ENCODE measurements at places on chromosomes 1 and 21. TPM values are rescaled to one million over a fixed set of nuclear protein-coding genes. Genes with fewer than 3 reads are reported as not detected.

- no peaks in the 10 kb centered on the region for H3K27me3 ChIP-seq
- H3K4me3 ChIP-seq = no peak overlapping the region
- no peaks in the 10 kb centered on the region for H3K4me1 ChIP-seq
- no peak overlapping the region for H3K27ac ChIP-seq
- no peaks in the 10 kb centered on the region for H3K36me3 ChIP-seq
Measured at GRCh38 chr21:21662776-21663175, 664.6 kb downstream of the NCAM2 start.

DNA sequence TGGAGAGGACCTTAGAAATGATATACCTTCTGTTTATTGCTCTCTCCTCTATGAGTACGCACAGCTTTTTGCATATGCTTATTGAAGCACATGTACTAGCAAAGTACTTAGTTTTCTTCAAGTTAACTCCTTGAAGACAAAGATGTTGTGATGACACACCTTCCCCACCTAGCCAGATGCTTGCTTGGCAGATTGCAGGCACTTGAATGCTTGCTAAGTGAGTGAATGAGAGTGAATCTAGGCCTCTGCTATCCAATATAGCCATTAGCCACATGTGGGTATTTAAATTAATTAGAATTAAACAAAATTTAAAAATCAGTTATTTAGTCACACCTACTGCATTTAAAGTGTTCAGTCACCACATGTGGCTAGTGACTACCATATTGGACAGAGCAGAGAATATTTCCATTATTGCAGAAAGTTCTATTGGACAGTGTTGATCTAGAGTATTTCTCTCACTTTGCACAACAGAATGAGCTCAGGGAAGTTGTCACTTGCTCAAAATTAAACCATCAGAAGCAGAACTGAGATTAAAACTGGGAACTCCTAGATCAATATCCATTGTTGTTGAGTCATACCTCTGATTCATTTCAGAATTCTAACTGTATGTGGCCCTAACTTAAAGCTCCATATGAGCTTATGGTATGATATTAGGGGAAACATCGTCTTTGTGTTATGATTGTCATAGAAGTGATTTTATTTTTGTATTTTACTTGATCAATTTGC, 8.6 kb upstream of the EEIG2 start:
- H3K27ac ChIP-seq = no peak overlapping the region
- no peak overlapping the region for H3K4me3 ChIP-seq

TEDDM1 gene
- not detected for total RNA-seq

DNA sequence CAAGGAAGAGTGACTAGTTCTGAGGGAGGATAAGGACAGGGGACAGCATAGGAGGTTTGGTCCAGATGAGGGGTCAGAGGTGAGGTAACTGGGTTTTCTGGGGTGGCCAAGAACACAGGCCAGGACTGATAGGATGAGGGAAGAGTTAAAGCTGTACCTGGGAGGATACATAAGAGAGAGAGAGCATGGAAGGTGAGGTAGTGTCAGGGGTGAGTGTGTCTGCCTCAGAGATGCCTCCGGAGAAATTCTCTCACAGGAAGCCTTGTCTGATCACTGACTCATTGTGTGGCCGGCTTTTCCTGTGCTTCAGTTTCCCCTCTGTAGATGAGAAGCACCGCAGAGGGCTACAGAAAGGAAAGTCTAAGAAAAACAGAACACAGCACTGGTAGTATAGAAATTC, 40.2 kb downstream of the FASLG start:
- no peaks in the 10 kb centered on the region for H3K36me3 ChIP-seq
- DNase-seq = peak; percentile 82
- peaks cover 4% of the 10 kb centered on the region for H3K27me3 ChIP-seq
- peak overlapping the region; percentile 31 for H3K4me3 ChIP-seq
- H3K27ac ChIP-seq = peak overlapping the region; percentile 97
- H3K4me1 ChIP-seq = peaks cover 50% of the 10 kb centered on the region

TMIGD3 gene
- not detected for total RNA-seq

DNA sequence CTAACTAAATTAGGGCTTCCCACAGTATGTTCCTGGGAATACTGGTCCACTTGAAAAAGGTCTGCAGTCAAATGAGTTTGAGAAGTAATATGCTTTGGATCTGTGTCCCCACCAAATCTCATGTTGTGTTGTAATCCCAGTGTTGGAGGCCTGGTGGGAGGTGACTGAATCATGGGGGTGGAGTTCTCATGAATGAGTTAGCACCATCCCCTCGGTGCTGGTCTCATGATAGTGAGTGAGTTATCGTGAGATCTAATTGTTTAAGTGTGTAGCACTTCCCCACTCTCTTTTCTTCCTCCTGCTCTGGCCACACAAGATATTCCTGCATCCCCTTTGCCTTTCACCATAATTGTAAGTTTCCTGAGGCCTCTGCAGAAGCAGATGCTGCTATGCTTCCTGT, 16.9 kb upstream of the DMRTB1 start:
- no peaks in the 10 kb centered on the region for H3K36me3 ChIP-seq
- H3K4me1 ChIP-seq = no peaks in the 10 kb centered on the region
- no peak overlapping the region for H3K4me3 ChIP-seq
- no peaks in the 10 kb centered on the region for H3K27me3 ChIP-seq
- H3K27ac ChIP-seq = no peak overlapping the region
- DNase-seq = no peak

TMOD4 gene
- total RNA-seq = 2.3 TPM

GRCh38 chr1:223556414-223557129, 108.9 kb downstream of the CAPN8 start:
- no peak overlapping the region for H3K27ac ChIP-seq
- H3K4me3 ChIP-seq = no peak overlapping the region
- H3K27me3 ChIP-seq = no peaks in the 10 kb centered on the region
- H3K36me3 ChIP-seq = no peaks in the 10 kb centered on the region
- H3K4me1 ChIP-seq = no peaks in the 10 kb centered on the region

- H3K4me1 ChIP-seq = peaks cover 33% of the 10 kb centered on the region
- peak; percentile 90 for DNase-seq
- peaks cover 23% of the 10 kb centered on the region for H3K27me3 ChIP-seq
- H3K4me3 ChIP-seq = peak overlapping the region; percentile 82
Measured at GRCh38 chr1:155086128-155086741, 7.6 kb downstream of the EFNA3 start.

- H3K4me1 ChIP-seq = peaks cover 38% of the 10 kb centered on the region
- peak overlapping the region; percentile 44 for H3K27ac ChIP-seq
- H3K27me3 ChIP-seq = no peaks in the 10 kb centered on the region
Measured at GRCh38 chr21:44059710-44060109, 47.5 kb upstream of the PWP2 start.

HCRTR1 gene
- not detected for total RNA-seq

IQCC gene
- 4.4 TPM for total RNA-seq

CASQ2 gene
- not detected for total RNA-seq

- no peaks in the 10 kb centered on the region for H3K27me3 ChIP-seq
- no peaks in the 10 kb centered on the region for H3K36me3 ChIP-seq
- no peak for DNase-seq
- H3K4me1 ChIP-seq = no peaks in the 10 kb centered on the region
Measured at GRCh38 chr1:21893046-21893805, 43.9 kb downstream of the HSPG2 start.

DNA sequence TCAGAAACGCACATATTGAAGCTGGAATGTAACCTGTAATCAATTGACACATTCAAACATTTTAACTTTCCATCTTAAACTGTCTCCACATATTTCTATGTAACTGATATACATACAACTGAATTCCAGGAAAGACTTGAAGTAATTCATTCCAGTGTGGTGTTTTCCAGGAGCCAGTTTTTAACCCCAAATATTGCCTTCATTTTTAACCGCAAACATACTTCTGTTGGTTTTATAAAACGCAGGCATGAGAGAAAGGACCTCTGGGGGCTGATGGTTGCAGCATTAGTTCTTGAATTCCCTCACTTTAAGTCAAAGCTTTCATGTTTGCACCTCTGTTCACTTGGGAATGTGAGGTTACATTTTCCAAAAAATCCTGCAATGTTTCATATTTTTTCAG, 204.1 kb downstream of the CRB1 start:
- H3K36me3 ChIP-seq = no peaks in the 10 kb centered on the region
- no peaks in the 10 kb centered on the region for H3K4me1 ChIP-seq
- H3K27ac ChIP-seq = no peak overlapping the region
- peaks cover 8% of the 10 kb centered on the region for H3K27me3 ChIP-seq

AMPD1 gene
- 0.23 TPM for total RNA-seq

AIRE gene
- total RNA-seq = not detected

GRIK1 gene
- not detected for total RNA-seq

GRCh38 chr1:96291468-96291867, 430.1 kb upstream of the PTBP2 start:
- no peaks in the 10 kb centered on the region for H3K36me3 ChIP-seq
- H3K27me3 ChIP-seq = no peaks in the 10 kb centered on the region
- H3K4me1 ChIP-seq = no peaks in the 10 kb centered on the region
- DNase-seq = no peak

DNA sequence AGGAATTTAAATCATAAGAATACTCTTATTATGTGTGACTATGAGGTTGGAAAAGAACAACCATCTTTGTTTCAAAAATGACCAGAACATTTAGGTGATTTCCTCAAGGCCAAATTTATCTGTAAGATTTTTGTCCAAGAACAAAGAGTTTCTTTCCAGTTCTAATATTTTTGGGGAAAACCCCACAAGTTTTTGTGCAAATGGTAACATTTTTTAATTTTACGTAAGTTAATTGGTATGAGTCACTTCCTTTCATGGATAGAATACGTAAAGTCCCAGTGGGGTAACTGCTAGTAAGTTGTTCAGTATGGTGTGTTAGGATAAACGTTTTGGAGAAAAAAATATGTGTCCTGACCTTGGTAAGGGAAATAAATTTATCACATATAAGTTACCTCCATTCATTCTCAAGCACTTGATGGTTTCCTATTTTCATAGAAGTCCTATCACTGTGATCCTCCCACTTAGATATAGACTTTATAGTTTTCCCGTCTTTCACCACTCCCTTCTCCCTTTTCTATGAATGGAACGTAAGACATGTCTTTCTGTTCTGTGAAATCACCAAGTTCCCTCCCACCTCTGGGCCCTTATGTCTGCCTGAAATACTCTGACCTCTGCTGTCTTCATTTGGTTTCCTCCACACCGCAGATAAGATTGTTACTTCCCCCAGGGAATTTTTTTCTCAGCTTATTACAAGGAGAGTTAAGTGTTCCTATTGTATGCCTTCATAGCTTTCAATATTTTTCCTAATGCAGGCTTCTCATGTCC, 34.9 kb upstream of the TSNAX start:
- H3K27me3 ChIP-seq = peaks cover 12% of the 10 kb centered on the region
- DNase-seq = no peak
- H3K4me1 ChIP-seq = peaks cover 9% of the 10 kb centered on the region
- no peak overlapping the region for H3K4me3 ChIP-seq
- no peaks in the 10 kb centered on the region for H3K36me3 ChIP-seq
- H3K27ac ChIP-seq = peak overlapping the region; percentile 20

- no peak overlapping the region for H3K4me3 ChIP-seq
- no peaks in the 10 kb centered on the region for H3K27me3 ChIP-seq
- DNase-seq = no peak
- H3K27ac ChIP-seq = no peak overlapping the region
- H3K4me1 ChIP-seq = no peaks in the 10 kb centered on the region
- no peaks in the 10 kb centered on the region for H3K36me3 ChIP-seq
Measured at GRCh38 chr1:202107801-202108731, 14.7 kb upstream of the GPR37L1 start.

GRCh38 chr1:47796626-47797025, 200.6 kb downstream of the TRABD2B start:
- no peak for DNase-seq
- no peaks in the 10 kb centered on the region for H3K4me1 ChIP-seq
- H3K4me3 ChIP-seq = no peak overlapping the region
- H3K27ac ChIP-seq = no peak overlapping the region

DNA sequence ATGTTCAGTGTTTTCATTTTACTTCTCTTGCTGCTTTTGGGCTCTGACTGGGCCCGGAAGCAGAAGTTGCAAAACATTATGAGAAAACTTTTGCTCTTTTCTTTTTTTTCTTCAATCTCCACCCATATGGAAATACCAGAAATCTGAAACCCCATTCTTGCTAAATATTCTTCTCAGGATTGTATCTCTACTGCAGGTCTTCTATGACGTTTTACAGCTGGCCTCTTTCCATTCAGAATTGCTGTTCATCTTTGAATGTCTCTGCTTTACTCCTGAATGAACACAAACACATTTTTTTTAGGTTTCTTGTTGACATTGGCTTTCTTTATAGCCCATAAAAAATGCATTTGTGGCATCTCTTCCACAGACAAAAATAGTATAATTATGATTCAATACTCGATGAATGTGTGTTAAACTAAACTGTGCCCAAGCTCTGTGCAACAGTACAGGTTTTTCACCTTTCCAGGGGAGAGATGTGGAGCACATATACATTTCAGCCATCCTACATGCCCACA, 18.8 kb downstream of the PTPRC start:
- no peaks in the 10 kb centered on the region for H3K27me3 ChIP-seq
- DNase-seq = peak; percentile 55
- peaks cover 64% of the 10 kb centered on the region for H3K4me1 ChIP-seq

CFAP74 gene
- total RNA-seq = 0.25 TPM

DNA sequence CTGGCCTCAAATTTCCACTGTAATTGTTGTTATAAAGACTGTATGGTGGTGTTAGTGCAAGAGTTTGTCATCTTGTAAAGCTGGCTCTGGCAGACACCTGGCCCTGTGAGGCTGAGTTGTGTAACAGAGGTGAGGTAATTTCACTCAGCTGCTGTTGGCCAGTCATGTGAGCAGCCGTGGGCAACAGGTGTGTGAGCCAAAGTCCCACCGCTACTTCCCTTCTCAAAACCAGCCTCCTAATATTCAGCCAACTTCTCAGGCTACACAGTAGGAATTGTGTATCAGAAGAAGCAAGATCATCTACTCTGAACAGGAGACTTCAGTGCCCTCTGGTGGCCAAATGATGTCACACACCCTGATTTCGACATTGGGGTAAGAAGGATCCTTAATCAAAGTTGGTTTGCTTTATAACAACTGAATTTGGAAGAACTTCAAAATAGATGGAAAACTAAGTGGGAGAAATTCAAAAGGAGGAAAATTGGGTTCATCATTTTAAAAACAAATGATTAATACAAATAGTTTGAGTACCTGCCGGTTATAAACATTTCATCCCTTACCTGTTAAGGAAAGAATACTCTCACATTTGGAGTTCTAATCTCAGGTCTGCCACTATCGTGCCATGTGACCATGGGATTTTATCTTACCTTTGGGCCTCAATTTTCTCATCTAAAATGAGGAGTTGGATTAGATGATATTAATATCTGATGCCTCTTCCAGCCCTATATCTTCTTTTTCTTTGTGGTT, 2.6 kb upstream of the CREG1 start:
- no peak overlapping the region for H3K4me3 ChIP-seq
- peaks cover 23% of the 10 kb centered on the region for H3K4me1 ChIP-seq
- no peak overlapping the region for H3K27ac ChIP-seq
- H3K36me3 ChIP-seq = no peaks in the 10 kb centered on the region

- H3K4me3 ChIP-seq = no peak overlapping the region
- peak overlapping the region; percentile 88 for H3K27ac ChIP-seq
- peaks cover 76% of the 10 kb centered on the region for H3K4me1 ChIP-seq
Measured at GRCh38 chr1:211353562-211354212, 27.1 kb downstream of the TRAF5 start.

All from activated CD4-positive, alpha-beta T cell treated with anti-CD3 and anti-CD28 coated beads for 36 hours (primary cell).